ENCODE measurements at places on chromosomes 11 and 22. TPM values are rescaled to one million over a fixed set of nuclear protein-coding genes. Genes with fewer than 3 reads are reported as not detected.

CTR9 gene
- 41.5 TPM for total RNA-seq

MUC15 gene
- total RNA-seq: not detected

SLC22A12 gene
- total RNA-seq: not detected

KCNJ1 gene
- not detected for total RNA-seq

ENTHD1 gene
- 0.11 TPM for total RNA-seq

CCDC157 gene
- 4.3 TPM for total RNA-seq

UBASH3B gene
- total RNA-seq: 19.3 TPM

SLC1A2 gene
- total RNA-seq: not detected

FGF4 gene
- not detected for total RNA-seq

OR56A4 gene
- total RNA-seq: not detected

SLC25A17 gene
- total RNA-seq: 33.0 TPM

OR8J3 gene
- total RNA-seq: not detected

PHOX2A gene
- total RNA-seq: not detected

TMEM191B gene
- 0.62 TPM for total RNA-seq

MMP7 gene
- not detected for total RNA-seq

Data from activated T-helper 2 cell treated with anti-CD3 and anti-CD28 coated beads, Interferon-gamma antibody, Interleukin-2, Interleukin-4, amounts not matched to agents 10 μg/mL and 5 μg/mL and 100 μg/mL, durations not matched to agents 14 hours and 24 hours and 36 hours (primary cell).